ENCODE measurements at places on chromosomes 5 and 9. TPM values are rescaled to one million over a fixed set of nuclear protein-coding genes. Genes with fewer than 3 reads are reported as not detected.

The DOCK2 gene
- total RNA-seq, result 75.5 TPM

The PCDHGA5 gene
- total RNA-seq, result 2.0 TPM

GRCh38 chr5:78613756-78614155 lies 34.8 kb downstream of the LHFPL2 start:
- no peak for DNase-seq

DNA sequence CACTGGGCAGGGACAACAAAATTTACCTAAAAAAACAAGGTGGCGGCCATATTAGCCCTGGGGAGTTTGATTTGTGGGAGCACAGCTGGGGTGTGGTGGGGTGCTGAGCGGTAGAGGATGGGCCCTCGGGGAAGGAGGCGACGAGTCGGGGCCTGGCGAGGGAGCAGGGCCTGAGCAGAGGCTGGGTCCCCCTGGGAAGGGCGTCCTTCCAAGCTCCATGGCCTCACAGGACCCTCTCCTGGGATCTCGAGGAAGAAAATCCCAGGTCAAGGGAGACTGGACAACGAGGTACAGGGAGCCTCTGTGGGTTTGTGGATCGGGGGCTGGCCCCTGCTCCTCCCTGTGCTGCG lies 165.5 kb downstream of the CACNA1B start:
- peak; percentile 0 for DNase-seq

DNA sequence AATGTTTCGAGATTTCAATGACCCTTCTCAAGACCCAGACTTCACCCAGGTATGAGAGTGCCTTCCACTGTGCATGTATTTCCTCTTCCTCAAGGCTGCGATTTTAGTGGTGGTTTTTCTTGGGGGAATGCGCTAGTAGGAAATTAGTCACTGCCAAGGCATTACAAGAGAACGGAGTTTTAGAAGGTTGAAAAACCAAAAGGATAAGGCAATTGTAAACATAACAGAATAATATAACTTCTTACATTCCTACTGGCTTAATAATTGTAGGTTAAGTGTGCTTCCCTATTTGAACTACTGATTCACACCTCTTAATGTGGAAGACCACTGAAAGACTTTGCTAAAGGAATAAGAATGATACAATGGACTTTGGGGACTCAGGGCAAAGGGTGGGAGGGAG lies 38.9 kb downstream of the ACO1 start:
- no peak for DNase-seq
